Osteocyte (in vitro differentiated cells): ENCODE measurements at places on chromosomes 1 and 21. TPM values are rescaled to one million over a fixed set of nuclear protein-coding genes. Genes with fewer than 3 reads are reported as not detected.

DNA sequence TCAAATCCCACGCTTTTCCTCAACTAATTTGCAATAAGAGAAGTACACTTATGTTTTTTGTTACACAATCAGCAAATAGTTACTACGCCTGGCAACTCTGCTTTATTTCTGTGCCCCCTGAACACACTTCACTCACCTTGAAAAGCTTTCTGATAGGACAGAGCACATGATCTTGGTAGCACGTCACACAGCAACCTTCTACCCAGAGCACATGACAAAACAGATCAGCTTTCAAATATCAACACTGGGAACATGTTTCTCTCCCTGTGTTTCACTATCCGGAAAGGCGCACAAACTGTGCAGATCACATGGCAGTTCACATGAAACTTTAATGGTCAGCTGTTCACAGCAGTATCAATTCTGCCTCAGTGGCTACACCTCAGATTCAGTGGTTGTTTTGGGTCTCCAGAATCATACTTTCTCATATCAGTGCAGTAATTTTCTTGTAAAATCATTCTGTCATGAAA lies 2.2 kb downstream of the SLC19A2 start:
- DNase-seq, result no peak

DEPDC1 gene
- 4.9 and 6.5 TPM in 2 replicates for total RNA-seq

GRCh38 chr21:41995577-41995976 lies 14.6 kb downstream of the ZBTB21 start:
- DNase-seq, result no peak

GRCh38 chr1:39485046-39485803 lies 6.2 kb upstream of the BMP8A start:
- DNase-seq, result no peak

DNA sequence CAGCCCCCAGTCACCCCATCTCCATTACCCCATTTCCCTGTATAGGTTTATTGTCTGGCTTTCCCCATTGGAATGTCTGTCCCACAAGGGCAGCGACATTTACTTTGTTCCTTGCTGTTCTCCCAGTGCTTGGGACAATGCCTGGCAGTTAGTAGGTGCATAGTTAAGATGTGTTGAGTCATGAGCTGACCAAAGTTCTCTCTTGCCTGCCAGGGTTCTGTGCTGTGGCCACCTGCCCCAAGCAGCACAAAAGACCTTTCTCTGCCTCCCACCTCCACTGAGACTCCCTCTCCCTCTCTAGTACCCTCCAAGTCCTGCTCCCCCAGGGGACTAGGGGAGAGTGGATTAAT lies 40.0 kb downstream of the TMCO4 start:
- no peak for DNase-seq

DNA sequence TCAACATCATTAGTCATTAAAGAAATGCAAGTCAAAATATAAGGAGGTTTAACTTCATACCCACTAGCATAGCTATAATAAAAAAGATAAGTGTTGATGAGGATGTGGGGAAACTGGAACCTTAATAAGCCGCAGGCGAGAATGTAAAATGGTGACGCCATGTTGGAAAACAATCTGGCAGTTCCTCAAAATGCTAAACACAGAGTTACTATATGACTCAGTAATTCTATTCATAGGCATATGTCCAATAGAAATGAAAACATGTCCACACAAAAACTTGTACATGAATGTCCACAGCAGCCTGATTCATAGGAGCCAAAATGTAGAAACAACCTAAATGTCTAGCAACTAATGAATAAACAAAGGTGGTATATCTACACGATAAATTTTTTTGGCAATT lies 23.2 kb downstream of the DDX59 start:
- no peak for DNase-seq

DNA sequence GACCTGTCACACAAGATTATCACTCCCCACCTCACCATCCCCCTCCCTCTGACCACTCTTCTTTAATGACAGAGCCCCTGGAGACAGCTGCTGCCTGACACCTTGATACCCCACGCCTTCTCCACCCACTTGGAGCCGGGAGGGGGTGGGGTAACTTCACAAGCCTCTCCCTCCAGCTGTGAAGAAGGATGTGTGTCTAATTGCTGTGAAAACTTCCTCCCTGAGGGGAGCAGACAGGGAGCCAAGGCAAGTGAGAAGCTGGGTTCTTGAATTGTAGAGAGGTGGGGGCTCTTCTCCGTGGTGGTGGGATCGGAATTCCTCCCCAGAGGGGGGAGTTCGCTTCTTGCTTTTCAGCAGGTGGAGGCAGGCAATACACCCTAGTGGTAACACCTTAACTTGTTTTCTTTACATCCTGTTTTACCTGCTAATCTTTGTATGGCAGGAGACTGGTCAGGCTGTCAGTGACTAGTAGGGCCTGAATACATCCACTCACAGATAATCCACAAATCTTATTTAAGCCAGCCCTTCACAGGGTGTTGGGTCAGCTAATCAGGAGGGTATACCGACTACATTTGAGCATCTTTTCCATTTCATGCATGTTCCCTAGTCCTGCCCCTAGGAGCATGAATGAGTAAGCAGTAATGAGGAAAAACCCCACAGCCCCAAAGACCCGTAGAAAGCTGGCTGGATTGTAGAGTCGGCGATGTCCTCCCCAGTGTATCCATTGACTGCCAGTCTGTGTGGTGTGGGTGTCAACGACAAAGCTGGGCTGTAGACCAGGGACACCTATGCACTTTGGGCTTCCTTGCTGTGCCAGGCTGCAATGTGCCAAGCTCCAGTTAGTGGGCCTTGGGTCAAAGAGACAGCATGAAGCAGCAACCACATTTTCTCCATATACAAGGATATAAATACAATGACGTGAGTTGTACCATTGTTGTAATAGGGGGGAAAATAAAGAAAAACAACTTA lies 57.3 kb downstream of the NFASC start:
- DNase-seq, result peak; percentile 60

DNA sequence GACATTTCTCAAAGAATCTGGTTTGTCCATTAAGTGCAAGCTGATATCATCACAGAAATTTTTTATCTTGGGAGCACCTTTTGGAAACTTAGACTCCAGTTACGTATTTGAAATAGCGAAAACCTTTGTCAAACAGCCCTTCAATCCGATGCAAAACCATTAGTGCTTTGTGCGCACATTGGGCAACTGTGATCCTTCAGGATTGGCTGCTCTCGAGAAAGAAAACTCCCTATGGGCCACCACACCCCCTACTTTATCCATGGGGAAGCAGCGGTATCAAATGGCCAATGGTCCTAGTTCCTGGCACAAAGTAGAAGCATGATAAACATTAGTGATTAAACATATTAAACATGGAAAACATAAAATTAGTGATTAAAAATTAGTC lies 16.0 kb upstream of the CD55 start:
- no peak for DNase-seq

LCE1C gene
- total RNA-seq, result not detected in 2 replicates

CYP4B1 gene
- total RNA-seq, result not detected in 2 replicates

IL12RB2 gene
- not detected in 2 replicates for total RNA-seq

GRCh38 chr1:242468784-242469183 lies 55.7 kb downstream of the PLD5 start:
- DNase-seq, result no peak

FAAH gene
- total RNA-seq, result 12.2 and 15.3 TPM in 2 replicates

GRCh38 chr1:8104278-8105236 lies 78.4 kb upstream of the ERRFI1 start:
- DNase-seq, result no peak

DNA sequence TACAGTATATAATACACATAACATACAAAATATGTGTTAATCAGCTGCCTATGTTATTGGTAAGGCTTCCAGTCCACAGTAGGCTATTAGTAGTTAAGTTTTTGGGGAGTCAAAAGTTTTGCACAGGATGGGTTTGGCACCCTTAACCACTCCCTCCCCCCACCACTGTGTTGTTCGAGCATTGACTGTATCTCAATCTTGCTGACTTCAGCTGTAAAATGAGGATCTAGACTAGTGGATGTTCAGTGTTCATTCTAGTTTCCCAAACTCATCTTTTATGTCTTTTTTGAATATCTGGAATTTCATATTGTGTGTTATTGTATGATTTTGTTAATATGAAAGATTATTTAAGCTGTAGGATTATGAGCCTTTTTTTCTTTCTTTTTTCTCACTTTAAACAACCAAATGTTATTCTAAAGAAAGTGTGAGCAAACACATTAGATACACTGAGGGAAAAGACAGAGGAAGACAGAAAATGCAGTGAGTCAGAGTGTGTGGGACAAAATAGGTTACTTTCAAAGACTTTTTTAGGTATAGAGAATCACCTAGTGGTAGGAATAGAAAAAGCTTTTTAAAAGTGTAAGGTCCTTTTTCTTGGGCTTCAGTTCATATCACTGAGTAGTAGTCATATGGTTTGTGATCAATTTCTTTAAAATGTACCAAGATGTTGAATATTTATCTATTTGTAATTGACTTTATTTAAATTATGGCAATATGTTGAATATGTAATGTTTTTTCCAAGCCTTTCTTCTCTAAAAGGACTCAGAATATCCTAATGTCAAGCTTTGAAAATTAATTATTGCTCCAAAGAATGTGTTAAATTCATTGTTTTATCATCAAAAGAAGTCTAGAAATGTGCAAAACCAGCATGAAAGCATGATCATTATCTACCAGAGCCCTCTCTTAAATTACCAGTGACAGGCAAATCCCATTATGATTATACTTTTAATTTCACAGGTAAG lies 17.9 kb upstream of the CENPF start:
- no peak for DNase-seq

TFF2 gene
- not detected in 2 replicates for total RNA-seq

- DNase-seq, result no peak
Measured at GRCh38 chr1:9701665-9702064, 50.1 kb downstream of the PIK3CD start.

- DNase-seq, result peak; percentile 1
Measured at GRCh38 chr1:226061068-226061840, 1.3 kb upstream of the H3-3A start.

CD244 gene
- not detected in 2 replicates for total RNA-seq

GRCh38 chr1:55141295-55141893 lies 73.8 kb downstream of the USP24 start:
- no peak for DNase-seq

- DNase-seq, result no peak
Measured at GRCh38 chr1:184166485-184166884, 115.0 kb downstream of the TSEN15 start.

GRCh38 chr21:27265949-27266348 lies 299.1 kb upstream of the ADAMTS5 start:
- DNase-seq, result no peak

DNA sequence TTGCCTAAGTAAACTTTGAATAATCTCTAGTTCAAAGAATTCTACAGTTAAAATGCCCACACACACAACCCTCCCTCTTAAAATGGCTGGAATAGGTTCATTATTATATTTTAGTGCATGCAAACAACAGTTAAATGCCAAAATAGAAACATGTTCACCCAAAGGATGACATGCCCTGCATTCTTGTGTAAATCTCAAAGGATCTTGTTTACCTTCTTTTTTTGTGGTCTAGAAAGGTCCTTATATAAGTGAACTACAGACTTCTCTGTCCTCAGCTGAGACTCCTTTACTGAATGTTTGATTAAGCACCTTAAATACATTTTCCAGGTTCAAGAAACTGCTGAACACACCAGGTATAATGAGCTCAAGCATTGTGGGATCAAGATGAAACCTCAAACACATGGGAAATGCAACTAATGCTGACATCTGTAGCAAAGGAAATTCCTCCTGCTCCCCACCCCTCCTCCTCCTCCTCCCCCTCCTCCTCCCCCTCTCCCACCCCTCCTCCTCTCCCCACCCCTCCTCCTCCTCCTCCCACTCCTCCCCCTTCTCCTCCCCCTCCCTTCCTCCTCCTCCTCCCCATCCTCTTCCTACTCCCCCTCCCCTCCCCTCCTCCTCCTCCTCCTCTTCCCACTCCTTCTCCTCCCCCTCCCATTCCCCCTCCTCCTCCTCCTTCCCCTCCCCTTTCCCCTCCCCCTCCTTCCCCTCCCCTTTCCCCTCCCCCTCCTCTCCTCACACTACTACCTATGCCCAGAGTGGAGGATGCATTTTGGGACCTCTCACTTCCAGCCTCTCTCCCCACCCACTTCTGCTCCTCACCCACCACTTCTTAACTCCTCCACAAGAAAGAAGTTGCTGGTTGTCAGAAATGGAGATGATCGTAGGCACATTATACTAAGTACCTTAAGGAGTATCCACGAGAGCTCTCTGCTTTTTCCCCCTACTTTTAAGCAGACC lies 233.9 kb downstream of the MRPL39 start:
- no peak for DNase-seq

GRCh38 chr1:97192872-97193572 lies 471.4 kb downstream of the PTBP2 start:
- no peak for DNase-seq

SDCCAG8 gene
- 26.7 and 30.4 TPM in 2 replicates for total RNA-seq
